ENCODE measurements at places on chromosomes 3 and 15.

- no peak for DNase-seq
Measured at GRCh38 chr15:101620671-101621070, 31.5 kb downstream of the TM2D3 start.

DNA sequence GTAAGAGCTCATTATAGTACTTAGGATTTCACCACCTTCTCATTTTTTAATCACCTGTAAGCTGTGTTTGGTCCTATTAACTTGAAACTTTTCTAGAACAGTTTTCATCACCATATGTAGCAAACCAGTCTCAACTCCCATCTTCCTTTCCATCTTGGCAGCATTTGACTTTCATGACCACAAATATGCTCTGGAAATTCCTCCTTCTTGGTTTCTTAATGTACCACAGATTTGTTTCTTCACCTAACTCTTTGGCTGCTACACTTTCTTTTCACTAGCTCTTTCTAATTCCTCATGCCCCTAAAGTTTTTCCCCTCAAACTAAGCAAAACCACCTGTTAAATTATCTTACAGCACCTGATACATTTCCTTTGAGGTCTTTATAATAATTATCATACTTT, 13.2 kb upstream of the NMB start:
- DNase-seq, result no peak

DNA sequence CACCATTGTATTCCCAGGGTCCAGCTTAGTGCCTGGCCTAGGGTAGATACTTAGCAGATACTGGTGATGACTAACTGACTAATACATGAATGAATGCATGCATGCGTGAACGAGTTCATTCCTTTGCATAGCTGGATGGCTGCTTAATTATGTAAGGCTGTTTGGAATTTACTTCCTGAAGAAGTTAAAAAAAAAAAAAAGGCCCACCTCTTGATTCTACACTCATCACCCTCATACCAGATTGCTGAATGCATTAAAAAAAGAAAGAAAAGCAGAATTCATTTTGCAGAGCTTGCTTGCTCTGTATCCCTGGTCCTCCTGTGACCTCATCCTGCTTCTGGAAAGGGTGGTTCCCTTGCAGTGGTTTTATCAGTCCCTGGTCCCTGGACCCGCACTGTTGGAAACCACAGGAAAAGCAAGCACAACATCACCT, 277.6 kb upstream of the CFAP20DC start:
- DNase-seq, result no peak

GRCh38 chr3:172811099-172811498, 60.6 kb downstream of the ECT2 start:
- DNase-seq, result no peak

GRCh38 chr15:87347806-87348515, 908.6 kb downstream of the NTRK3 start:
- DNase-seq, result no peak

GRCh38 chr15:63029676-63030075, 12.9 kb upstream of the TPM1 start:
- no peak for DNase-seq

GRCh38 chr3:159451067-159451466, 537.6 kb upstream of the IL12A start:
- peak; percentile 83 for DNase-seq

DNA sequence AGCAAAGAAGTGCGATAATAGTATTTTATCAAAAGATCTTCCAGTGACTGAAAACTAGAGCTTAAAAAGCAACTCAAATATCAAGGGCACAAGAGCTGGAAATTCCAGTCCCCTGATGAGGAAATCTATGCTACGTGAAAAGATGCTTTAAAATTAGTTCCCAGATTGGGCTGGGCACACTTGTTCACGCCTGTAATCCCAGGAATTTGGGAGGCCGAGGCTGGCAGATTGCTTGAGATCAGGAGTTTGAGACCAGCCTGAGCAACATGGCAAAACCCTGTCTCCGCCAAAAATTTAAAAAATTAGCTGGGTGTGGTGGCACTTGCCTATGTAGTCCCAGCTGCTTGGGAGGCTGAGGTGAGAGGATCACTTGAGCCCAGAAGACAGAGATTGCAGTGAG, 138.8 kb downstream of the SEMA6D start:
- no peak for DNase-seq

GRCh38 chr15:85583923-85584390, 203.6 kb downstream of the AKAP13 start:
- DNase-seq, result peak; percentile 5

DNA sequence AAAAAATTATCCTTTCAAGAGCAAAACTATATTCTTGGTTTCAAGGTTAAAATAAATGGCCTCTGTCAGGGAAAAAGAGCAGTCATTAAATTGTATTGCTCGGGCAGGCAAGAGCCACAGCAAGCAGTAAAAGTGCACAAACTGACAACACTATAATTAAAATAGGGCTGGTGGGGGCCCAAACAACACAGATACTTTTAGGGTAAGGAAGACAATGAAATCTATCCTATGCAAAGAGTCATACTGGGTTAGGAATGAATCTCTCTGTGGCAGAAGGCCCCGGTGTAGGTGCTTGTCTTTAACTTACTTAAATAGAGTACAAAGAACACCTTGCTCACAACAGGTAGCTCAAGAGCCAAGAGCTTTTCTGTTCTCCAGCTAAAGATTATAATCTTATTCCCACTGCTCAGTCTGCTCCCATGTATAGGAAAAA, 94.7 kb downstream of the DLG1 start:
- DNase-seq, result no peak

- no peak for DNase-seq
Measured at GRCh38 chr3:11445883-11446282, 173.7 kb downstream of the ATG7 start.

DNA sequence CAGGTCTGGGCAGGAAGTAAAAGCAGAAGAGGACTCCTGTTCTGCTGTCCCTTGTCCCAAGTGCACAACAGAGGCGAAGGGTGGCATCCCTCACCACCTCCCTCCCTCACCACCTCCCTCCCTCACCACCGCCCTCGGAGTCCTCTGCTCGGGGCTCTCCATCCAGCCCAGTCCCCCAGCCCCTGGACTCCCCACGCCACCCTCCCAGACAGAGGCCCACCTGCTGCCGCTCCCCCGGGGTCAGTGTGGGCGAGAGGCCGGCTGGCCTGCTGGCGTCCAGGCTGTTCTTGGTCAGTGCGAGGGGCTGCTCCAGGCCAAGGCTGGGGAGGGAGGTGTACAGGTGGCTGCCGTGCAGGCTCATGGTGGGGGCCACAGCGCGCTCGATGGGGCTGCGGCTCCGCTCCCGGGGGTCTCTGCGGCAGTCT, 79.1 kb downstream of the VGLL4 start:
- DNase-seq, result no peak

GRCh38 chr3:15553749-15554148, 32.2 kb upstream of the COLQ start:
- DNase-seq, result no peak

- DNase-seq, result no peak
Measured at GRCh38 chr3:162142511-162142910, 645.9 kb downstream of the OTOL1 start.

DNA sequence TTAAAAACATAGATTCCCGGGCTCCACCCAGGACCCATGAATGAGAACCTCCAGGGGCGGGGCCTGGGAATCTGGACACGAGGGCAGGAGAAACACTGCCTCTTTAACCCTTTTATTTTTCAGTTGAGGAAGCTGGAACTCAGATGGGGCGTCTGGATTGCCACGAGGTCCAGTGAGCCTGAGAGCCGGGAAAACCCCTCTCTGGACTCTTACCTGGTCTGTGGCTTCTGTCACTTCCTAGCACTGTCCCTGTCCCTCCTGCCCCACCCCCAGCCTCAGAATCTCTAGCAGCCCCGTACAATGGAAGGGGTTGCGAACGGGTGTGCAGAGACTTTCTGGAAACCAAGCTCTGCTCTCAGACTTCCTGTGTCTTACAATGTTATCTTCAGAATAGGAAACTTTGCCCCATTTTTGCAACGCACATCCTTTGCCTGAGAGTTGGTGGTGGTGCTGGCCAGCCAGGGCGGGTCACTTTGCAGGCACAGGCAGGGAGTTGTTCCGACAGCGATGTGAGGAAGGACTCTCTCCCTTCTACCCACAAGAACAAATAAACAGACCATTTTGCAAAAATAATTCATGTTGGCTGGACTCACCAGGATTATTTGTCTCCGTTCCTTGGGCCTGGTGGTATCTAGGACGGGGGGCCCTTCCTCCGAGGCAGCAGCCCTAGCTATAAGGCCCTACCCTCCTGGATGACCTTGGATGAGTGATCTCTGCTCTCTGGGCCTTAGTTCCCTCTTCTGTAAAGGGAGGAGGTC, 59.1 kb downstream of the SMAD6 start:
- no peak for DNase-seq

DNA sequence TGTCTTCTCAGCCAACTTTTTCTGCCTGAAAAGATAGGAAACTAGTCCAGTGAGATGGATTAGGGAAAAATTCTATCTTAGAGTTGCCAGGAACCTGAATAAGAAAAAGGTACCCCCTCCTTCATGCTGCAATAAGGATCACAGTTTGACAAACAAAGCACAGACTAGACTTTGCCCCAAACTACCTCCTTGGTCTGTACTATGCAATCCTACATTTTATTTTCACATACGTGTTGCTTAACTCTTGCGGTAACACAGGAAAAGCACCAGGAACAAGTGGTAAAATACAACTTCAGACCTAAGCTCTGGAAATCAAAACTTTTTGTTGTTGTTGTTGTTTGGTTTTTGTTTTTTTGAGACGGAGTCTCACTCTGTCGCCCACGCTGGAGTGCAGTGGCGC, 11.3 kb upstream of the IL12A start:
- DNase-seq, result no peak

- no peak for DNase-seq
Measured at GRCh38 chr15:70257573-70258248, 160.0 kb upstream of the TLE3 start.

- no peak for DNase-seq
Measured at GRCh38 chr3:18743761-18744160, 318.6 kb upstream of the SATB1 start.

- DNase-seq, result no peak
Measured at GRCh38 chr15:83970295-83970890, 265.2 kb upstream of the GOLGA6L4 start.

DNA sequence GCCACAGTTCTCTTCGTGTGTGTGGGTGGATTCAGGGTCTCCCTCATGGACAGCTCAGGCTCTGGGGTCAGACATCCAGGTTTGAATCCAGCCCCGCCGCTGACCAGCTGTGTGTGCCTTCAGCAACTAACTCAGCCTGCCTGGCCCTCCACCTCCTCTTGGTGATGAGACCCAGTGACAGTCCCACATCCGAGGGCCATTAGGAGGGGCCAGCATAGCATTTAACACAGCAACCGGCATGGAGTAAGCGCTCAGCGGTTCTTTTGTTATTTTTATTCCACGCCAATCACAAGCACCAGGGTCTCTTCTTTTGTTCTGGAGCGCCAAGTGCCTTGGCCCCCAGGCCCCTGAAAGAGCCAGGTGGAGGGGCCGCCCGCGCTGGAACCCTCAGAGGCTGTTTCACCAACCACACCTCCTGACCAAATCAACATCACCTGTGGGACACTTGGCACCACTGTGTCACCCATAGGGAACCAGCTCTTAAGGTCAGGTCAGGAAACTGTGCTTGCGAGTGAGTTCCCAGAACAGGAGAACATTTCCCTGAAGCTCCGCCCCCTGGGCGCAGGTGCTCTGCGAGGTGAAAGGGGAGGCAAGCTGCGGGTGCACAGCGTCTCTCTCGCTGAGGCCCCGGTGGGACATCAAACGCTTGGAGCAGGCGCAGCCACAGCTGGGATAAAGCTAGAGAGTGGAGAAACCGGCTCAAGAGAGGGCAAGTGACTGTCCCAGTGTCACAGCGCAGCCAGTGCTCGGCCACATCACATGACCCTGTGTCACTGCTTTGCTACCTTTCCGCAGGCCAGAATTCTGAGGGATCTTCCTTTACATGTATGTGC, 311.3 kb downstream of the UACA start:
- DNase-seq, result peak; percentile 15

DNA sequence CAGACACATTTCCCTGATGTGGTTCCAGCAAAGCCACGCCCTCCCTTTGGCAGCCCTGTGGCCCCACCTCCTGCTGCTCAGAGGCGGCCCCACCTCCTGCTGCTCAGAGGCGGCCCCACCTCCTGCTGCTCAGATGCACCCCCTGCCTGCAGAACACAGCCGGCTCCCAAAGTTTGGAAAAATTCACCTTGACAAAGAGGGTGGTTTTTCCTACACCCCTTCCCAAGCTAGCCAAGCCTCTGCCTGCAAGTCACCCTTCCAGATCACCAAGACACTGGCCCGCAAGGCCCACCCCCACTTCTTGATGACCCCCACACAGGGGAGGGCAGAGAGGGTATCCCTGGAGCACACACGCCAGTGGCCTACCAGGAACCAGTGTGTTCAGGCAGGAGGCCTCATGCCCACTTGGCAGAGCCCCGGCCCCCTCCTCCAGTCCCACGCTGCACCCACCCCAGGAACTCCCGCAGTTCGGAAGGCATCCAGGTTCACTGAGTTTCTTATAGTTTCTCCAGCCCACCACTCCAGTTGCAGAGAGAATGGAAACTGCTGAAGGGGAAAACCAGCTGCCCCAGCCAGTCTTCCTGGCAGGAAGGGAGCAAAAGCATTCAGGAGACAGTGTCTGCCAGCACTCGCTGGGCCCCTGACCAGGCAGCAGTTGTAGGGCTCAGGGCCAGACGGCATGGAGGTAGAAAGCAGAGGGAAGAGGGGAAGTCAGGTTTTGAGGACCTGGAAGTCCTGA, 2.3 kb upstream of the HAPLN3 start:
- peak; percentile 73 for DNase-seq

GRCh38 chr3:56917361-56918110, 115.8 kb upstream of the ARHGEF3 start:
- no peak for DNase-seq

DNA sequence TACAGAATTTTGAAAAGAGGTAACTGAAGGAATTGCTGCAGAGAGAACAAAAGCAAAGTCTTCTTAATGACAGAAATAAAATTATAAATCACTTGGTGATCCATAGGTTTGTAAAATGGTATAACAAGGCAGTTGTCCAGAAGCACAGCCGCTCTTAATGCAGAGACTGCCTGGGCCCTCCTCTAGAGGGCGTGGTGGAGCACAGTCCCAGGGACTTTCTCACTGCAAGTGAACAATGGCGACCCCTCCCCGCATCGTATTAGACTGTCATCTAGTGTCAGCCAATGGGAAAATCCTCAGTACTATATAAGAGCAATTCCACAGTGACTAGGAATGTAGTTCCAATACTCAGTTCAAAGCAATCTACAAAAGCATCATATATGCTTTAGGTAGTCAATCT, 26.4 kb upstream of the ZBED2 start:
- DNase-seq, result no peak

- no peak for DNase-seq
Measured at GRCh38 chr3:11653298-11654055, 9.8 kb upstream of the VGLL4 start.

DNA sequence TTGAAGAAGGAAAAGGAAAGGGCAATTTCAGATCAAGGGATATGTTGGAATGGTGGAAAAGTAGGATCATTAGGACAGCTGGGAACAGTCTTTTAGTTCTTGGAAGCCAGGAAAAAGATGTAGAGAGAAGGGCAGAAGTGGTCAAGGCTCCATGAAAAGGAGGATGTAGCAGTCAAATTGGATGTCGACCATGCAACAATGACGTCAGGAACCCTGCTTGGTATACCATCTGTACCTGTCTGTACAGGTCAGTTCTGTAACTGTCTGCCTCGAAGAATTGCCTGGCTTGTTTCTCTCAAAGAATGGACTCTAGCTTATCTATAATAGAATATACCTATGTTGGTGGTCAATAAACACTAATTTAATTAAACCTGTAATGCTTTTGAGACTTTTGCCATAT, 157.8 kb upstream of the SGO1 start:
- no peak for DNase-seq

Measured in NCI-H774 (cell line).